ENCODE measurements at places on chromosomes 12 and 14.

GRCh38 chr14:26605602-26606001, 7.8 kb upstream of the NOVA1 start:
- no peak for DNase-seq

DNA sequence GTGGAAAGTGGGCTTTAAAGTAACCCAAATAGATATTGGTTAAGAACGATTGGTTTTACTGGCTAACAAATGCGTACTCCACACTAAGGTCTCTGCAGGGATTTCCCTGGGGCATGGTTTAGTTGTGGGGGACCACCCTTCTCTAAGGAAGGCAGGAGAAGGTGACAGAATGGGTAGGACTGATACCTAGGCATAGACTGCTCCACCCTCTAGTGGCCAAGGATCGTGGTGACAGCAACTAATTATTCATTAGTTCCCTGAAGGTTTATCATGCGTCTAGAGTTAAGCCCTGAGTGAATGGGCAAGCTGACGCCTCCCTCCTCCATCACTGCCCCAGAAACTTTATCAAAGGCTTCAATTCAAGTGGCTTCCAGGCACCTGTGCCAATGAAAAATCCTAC, 9.1 kb downstream of the FAM181A start:
- no peak for DNase-seq

GRCh38 chr14:73249564-73250316, 12.4 kb downstream of the PAPLN start:
- no peak for DNase-seq

- DNase-seq, result no peak
Measured at GRCh38 chr12:71942259-71942658, 3.6 kb downstream of the TPH2 start.

DNA sequence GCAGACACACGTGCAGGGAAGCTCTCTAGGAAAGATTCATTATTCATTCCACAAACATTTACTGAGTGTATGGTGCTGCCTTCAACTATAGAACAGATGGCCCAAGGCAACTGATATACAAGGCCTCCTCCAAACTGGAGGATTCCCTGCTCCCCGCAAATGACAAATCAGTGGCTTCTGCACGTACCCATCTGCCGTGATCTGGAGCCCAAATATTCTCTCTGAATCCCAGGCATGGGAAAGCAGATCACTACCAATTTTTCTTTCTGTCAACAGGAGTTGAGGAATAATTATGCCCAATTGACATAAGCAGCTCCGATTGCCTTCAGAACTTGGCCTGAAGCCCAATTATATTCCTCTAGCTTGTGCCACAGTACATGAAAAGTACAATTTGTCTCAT, 174.2 kb upstream of the CCDC196 start:
- no peak for DNase-seq

GRCh38 chr12:52341066-52341580, 19.9 kb upstream of the KRT83 start:
- DNase-seq, result no peak

DNA sequence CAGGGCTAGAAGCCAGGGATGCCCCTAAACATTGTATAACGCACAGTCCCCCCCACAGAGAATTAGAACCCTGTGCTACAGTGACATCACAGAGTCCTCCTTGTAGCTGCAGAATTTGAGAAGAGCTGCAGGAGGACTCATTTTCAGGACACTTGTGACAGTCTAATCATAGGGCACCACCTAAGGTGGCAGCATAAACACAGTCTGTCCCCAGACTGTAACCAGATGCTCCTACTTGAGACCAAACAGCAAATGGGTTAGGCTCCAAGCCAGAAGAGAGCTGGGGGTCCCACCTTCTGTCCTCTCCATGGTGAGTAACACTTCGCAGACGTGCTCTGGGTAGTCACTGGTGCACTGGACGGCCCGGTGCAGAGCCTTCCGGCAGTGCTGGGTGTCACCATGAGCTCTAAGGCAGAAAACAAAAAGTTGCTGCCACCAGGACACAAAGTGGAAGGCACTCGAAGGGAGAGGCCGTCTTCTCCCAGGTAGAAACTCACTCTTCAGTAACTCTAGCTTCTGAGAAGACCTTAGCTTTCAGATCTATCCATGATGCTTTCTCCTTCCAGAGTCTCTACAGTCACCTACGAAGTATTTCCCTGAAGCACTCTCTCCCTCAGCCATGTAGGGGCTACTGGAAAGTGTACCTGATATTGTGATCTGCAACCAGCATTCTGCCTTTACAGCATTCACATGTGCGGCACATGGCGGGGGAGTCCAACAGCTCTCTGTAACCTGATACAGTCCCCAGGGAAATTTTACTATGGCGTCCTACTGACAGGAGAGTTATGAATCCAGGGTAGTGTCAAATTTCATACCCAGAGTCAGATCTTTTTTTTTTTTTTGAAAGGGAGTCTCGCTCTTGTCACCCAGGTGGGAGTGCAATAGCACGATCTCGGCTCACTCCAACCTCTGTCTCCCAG, 17.1 kb downstream of the FICD start:
- DNase-seq, result peak; percentile 8

DNA sequence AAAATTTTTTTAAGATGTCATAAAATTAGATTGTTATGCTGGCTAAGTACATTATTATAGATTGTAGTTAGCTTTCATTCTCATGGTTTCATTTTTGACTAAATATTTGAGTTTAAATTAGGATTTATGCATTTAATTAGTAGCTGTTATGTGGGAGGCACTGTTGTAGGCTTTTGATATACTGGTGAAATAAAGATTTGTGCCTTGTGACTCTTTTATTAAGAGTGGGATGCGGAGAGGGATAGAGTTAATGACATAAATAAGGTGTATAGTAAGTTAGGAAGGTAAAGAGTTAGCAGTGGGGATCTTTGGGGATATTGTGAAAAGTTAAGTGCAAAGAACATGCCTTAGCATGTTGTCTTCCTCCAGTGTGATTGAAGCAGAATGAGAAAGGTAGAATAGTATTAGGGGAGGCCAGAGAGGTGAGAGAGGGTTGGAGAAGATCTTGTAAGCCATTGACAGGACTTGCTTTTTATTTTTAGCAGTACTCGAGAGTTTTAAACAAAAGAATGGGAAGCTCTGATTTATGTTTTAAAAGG, 8.8 kb downstream of the ARHGAP5 start:
- no peak for DNase-seq

DNA sequence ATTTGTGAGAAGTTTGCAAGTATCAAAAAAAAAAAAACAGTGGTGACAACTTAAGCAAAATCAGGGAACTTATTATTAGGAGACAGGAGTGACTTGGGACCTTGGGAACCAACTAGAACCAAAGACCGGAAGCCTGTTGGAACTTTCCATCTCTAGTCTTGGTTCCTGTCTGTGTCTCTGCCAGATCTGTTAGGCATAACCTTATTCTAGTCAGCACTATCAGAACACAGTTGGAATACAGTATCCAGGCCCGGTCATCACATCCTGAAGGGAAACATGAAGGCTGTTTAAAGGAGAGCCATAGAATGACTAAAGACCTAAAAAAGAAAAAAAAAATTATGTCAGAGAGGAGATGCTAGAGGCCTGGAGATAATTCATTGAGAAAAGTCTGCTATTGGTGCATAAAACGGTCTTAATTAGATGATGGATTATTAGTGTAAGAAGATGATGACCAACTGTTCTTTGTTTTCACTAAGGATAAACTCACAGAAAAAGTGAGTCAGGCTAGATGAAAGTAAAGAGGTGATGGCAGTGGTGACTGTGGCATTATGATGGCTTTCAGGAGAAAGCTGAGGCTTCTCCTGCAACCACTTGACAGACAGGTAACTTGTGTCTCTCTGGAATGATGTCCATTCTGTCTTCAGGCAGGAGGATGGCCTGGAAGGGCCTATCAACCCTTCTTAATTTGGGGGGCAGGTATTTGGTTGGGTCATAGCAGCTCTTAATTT, 28.2 kb downstream of the DACT1 start:
- DNase-seq, result no peak

GRCh38 chr12:120856980-120857379, 47.2 kb downstream of the SPPL3 start:
- no peak for DNase-seq

- DNase-seq, result peak; percentile 86
Measured at GRCh38 chr14:20455355-20456300, 602 bp downstream of the APEX1 start.

GRCh38 chr12:118432812-118433545, 56.6 kb downstream of the SUDS3 start:
- DNase-seq, result no peak

DNA sequence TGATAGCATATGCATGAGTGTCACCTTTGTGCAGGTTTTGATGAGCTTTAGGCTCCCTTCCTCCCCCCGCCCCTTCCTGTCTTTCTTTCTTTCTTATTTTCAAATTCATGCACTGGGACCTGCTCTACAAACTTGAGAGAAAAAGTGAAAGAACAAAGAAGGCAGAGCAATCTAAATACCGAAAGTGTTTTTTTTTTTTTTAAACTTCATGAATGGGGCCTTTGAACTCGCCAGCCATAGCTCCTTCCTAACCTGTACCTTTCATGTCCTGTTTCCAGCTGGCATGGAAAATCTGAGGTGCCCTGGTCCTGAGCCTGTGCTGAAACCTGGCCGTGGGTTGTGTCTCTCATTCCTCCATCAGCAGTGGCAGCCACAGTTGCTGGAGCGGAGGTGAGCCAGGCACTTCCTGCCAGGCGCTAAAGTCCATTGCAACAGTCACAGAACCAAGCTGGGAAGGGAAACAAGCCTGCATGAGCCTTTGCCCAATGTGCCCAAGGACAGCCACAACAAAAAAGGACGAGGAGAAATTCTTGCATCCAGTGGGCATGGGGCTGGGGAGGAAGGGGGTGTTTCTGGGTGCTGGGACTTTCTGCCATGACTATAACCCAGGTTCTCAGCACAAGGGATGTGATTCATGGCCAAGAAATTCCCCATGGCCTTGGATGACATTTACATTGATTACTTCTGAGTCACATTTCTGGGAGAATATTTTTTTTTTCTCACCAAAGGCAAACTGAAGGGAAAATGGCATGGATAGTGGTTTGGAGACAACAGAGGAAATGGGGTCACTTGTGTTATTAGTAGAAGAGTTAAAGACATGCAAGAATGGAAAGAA, 102.7 kb downstream of the TMEM30B start:
- DNase-seq, result no peak

GRCh38 chr14:101673873-101674272, 87.6 kb upstream of the PPP2R5C start:
- no peak for DNase-seq

GRCh38 chr12:91053951-91054715, 3.7 kb downstream of the KERA start:
- DNase-seq, result peak; percentile 36

- DNase-seq, result no peak
Measured at GRCh38 chr14:103428723-103429556, 43.7 kb downstream of the MARK3 start.

DNA sequence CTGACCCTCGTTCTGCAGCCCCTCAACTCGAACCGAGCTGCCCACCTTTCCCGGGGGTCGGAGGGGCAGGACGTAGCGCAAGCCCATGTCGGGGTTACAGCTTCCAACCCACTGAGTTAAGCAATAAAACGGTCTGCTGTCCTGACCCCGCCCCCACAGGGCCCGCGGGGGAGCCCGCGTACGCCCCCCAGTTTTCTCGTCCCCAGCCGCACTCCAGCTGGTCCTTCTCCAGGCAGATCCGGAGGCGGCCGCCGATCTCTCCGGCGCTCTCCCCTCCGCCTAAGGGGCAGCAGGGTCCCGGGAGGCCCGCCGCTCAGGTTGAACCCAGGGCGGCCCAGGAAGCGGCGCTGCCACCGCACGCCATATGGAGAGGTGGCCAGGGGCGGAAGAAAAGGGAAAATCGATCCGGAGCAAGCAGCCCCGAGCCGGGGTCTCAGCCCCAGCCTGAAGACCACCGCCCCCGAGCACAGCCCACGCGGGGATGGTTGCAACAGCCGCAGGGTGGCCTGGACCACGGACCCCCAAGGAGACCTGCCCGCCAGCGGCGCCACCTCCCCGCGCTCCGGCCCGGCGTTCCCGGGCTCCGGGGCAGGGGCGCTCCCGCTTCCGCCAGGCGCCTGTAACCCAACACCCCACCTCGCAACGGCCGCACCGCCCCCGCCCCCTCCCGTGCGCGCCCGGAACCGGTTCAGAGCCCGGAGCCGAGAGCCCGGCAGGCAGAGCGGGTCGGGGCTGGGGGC, 760 bp downstream of the ACTN1 start:
- no peak for DNase-seq

DNA sequence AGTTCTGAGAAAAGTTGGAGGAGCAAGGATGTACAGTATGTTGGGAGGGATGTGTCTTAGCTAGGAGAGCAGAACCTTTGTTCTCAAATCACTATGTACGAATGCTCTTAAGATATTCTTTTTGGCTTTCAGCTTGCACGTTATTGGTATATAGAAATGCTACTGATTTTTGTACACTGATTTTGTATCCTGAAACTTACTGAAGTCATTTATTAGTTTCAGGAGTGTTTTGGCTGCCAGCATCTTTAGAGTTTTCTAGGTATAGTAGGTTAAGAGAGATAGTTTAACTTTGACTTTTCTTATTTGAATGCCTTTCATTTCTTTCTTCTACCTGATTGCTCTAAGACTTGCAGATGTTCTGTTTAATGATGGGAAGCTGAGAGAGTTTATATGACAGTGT, 442.8 kb upstream of the FBXO33 start:
- no peak for DNase-seq

GRCh38 chr12:131865180-131865875, 29.1 kb upstream of the ULK1 start:
- DNase-seq, result no peak

- DNase-seq, result no peak
Measured at GRCh38 chr12:75459755-75460154, 20.8 kb upstream of the GLIPR1 start.

DNA sequence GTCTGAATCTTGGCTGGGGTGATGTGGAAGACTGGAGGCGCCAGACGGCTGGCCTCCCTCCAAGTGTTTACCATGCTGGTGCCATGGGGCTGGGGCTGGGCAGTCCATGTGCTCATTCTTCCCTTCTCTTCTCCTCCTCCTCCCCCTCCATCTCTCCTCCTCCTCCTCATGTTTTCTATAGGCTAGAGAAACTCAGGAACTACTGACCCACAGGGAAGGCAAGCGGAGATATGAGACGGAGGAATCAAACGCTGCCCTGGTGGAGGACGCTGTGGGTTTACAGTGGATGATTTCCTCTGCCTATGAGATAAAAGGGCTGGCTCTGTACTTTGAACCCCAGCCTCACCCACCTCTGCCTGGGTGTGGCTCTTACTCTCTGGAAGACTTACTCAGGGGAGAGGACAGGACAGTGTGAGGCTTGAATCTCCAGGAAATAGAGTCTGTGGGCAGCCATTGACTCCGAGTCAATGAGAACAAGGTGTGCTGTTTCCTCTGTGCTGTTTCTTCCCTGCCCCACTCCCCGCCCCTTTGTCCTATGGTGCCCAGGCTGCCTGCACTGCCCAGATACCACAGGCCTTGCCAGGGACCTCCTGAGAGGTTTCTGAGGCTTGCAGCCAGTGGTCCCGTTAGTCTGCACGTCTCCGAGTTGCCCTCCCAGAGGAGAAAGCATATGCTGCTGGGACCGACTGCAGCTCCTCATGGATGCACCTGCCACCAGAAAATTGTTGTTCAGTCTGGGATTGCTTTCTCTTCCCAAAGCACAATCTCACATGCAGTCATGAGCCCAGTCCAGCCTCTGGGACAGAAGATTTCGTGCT, 132.6 kb upstream of the ARHGAP5 start:
- no peak for DNase-seq
